NAMALWA (cell line): ENCODE measurements at places on chromosomes 16 and 17.

GRCh38 chr17:11351479-11351878 lies 110.5 kb downstream of the SHISA6 start:
- DNase-seq, result no peak

- DNase-seq, result no peak
These were observed 29.1 kb downstream of the HS3ST3A1 start for GRCh38 chr17:13572581-13572980.

DNA sequence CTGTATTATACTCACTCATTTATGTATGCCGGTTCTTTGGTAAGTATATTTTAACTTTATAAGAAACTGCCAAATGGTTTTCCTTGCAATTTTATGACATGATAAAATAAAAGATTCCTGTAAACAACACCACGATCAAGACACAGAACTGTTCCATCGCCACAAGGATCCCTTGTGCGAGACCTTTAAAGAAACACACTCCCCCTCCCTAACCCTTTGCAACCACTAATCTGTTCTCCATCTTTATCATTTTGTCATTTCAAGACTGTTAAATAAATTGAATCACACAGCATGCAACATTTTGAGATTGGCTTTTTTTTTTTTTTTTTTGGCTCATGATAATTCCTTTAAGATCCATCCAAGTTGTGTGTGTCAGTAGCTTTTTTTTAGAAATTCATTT lies 6.0 kb downstream of the ADGRG5 start:
- DNase-seq, result no peak

GRCh38 chr17:41631898-41632285 lies 7.5 kb upstream of the KRT17 start:
- no peak for DNase-seq

GRCh38 chr16:51305337-51305736 lies 154.3 kb upstream of the SALL1 start:
- DNase-seq, result no peak

DNA sequence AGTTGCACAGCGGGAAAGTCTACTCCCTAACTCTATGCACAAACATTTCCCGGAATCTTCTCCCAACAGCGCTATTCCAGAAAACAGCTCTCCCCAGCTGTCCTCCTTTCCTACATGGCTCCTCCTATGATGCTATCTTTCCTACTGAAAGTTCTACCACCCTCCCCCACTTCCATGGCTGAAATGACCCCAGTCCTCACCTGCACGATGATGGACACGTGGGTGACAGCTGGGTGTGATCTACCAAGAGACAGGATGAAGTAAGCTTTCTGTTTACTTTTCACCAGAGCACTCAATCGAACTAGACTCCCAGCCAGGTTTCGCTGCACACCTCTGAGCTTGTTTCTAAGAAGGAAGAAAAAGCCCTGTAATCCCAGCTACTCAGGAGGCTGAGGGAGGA lies 10.7 kb downstream of the CTC1 start:
- DNase-seq, result no peak

- no peak for DNase-seq
These were observed 32.2 kb downstream of the NAGPA start for GRCh38 chr16:5001571-5001970.

GRCh38 chr17:704111-704864 lies 10.4 kb downstream of the VPS53 start:
- DNase-seq, result no peak

GRCh38 chr17:4463818-4464476 lies 30.2 kb downstream of the SPNS3 start:
- no peak for DNase-seq

GRCh38 chr16:17134586-17134985 lies 336.2 kb downstream of the XYLT1 start:
- DNase-seq, result no peak

DNA sequence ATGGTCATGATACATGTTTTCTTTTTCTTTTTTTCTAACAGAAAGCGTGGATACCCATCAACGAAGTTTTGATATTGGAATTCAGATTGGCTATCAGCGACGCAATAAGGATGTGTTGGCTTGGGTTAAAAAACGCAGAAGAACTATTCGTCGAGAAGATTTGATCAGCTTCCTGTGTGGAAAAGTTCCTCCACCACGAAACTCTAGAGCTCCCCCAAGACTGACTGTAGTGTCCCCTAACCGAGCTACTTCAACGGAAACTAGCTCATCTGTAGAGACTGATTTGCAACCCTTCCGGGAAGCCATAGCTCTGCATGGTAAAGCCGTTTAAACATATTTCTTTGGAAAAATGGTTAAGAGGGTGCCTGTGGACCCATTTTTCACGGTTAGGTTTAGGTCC lies 11.5 kb downstream of the HAPSTR1 start:
- DNase-seq, result no peak

DNA sequence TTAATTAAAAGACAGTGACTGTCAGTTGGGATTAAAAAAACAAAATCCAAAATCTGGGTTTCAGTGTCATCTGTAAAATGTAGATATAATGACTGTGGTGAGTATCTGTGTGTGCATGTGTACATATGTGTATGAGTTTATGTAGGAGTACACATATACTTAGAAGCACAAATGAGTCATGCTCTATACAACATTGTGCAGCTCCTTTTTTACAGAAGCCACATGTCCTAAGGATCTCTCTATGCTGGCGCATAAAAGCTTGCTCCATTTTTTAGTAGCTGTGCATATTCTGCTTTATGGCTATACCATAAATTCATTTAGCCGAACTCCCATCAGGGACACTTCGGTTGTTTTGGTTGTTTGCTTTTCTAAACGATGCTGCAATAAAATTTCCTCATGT lies 125.2 kb upstream of the EEF2KMT start:
- no peak for DNase-seq

DNA sequence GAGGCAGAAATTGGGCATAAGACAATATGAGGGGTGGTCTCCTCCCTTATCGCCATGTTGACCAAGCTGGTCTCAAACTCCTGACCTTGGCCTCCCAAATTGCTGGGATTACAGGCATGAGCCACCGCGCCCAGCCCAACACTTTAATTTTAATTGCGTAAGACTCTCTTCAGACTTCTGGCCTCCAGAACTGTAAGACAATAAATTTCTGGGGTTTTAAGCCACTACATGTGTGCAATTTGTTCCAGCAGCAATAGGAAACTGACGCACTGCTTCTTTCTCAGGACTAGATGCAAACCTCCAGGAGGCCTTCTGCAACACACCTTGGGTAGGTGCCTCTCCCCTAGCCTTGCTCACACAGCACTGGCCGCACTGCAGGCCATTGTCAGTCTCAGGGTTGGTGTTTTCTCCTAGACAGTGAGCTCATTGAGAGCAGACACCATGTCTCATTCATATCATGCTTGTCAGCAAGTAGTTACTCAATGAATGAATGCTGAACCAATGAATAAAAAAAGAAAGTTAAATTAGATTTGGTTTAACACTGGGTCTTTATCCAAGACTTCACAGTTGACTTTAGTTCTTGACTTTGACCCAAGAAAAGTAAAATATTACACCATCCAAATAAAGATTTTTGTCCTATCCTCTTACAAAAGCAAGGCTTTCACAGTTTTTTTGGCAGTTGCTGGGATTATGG lies 5.5 kb upstream of the ACSF2 start:
- DNase-seq, result no peak

GRCh38 chr16:49620158-49620868 lies 235.6 kb downstream of the ZNF423 start:
- no peak for DNase-seq

GRCh38 chr17:79792341-79792871 lies 4.5 kb downstream of the CBX8 start:
- DNase-seq, result no peak

DNA sequence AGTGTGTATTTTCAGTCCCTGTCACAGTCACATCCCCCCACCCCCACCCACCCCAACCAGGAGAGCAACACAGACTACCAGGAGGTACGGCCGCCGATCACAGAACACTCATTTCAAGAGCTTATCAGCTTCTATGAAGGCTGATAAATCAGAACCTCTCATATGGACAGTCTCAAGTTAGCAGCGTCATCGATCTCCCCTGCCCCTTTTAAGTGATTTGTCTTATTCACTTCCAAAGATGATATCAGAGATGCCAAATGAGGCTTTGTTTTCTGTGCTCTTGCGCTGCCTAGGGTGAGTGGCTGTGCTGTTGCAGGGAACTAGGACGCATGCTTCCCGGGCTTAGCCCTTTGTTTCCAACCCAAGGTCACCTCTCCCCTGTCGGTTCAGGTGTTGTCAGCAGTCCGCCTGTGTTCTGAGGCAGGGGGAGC lies 26.8 kb upstream of the PMFBP1 start:
- DNase-seq, result no peak

- DNase-seq, result no peak
These were observed 1.8 kb downstream of the HOXB7 start for GRCh38 chr17:48609033-48609432.

DNA sequence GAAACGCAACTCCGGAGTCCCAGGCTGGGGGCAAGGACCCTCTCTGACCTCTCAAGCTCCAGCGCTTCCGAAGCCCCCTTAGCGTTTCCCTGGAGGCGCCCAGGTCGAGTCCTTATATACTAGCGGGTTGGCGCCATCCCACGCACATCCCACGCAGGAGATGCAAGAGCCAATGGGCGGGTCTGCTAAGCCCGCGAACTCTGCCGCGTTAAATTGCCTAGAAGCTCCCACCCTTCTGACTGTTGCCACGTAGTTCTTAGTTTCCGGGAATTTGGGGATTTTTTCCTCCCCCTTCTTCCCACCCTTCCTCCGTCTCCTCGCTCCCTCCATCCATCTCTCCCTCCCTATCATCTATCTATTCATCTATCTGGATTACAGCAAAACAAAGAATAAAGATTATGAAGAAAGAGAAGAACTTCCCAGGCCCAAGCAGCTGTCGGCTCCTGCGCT lies at the start of gene SLFN11:
Gene SLFN11 (minus strand): TSS at position 88 of the 450 bp plus-strand sequence. CDS start 9,814 bp downstream, outside the sequence.
- peak; percentile 88 for DNase-seq

DNA sequence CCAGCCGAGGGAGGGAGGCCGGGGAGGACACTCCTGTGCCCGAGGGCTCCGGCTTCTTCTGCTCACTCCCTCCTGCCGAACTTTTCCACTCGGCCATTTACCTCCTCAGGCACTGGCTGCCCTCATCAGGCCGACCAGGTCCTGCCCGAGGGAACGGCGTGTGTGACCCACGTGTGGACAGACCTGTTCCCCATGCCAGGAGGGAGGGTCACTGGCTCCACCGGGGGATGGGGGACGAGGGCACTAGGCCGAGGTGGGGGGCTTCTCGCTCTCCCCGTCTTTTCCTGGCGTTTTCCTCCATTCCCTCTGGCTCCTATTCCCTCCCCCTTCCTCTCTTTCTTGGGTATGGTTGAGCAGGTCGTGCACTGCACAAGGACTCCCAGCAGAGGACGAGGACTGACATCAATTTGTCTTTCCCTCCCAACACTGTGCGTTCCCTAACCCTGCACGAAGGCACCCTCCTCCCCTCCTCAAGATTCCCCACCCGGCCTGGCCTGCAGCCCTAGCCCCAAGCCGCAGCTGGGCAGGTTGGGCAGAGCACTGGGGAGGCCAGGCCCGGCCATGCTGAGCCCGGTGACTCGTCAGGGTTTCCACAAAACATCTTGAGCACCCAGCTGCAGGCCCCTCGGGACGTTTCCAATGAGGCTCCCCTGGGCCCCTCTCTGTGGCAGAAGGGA lies 3.2 kb upstream of the IL17C start:
- DNase-seq, result peak; percentile 62

DNA sequence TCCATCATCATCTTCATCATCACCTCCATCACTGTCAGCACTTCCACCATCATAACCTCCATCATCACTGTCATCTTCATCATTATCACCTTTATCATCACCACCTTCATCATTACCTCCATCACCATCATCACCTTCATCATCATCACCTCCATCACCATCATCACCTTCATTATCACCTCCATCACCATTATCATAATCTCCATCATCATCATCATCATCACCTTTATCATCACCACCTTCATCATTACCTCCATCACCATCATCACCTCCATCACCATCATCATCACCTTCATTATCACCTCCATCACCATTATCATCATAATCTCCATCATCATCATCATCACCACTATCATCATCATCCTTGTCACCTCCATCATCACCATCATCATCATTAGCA lies 309.7 kb downstream of the HAPSTR1 start:
- DNase-seq, result no peak

DNA sequence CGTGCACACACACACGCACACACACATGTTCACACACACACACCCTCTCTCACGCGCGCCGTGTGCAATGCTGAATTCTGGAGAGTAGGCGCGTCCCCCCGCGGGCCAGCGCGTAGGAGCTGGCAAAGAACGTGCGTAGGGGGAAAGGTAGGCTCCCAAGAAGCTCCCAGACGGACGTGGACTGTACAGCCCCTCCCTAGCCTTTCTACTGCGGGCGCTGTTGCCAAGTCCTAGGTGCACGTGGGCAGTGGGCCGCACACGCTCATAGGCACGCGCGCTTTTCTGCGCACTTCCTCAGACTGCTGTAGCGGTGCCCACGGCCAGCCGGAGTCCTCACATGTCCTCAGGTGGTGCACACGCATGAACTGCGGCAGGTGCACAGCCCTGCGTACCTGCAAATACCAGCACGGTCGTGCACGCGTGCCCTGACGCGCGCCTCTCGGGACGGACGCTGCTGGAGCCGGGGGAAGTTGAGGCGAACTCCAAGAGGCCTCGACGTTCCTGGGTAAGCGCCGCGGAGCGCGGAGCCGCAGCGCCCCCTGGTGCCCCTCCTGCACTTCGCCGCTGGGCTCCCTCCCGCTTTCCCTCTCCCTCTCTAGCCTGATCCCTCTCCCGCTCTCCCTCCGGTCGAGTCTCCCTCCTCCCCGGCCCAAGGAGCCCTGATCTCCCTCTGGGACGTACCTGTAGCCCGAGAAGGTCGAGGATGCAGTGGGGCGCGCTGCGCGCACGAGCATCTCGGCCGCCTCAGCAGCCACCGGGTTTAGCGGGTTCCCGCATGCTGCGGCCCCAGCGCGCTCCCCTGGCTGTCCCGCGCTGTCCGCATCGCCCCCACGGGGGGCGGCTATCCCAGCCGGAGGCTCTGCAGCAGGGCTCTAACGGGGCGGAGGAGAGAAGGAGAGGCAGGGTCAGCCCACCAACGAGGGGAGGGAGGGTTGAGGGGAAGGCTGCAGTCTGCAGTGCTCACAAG lies 749 bp downstream of the GRIN2A start:
- no peak for DNase-seq

GRCh38 chr16:87314990-87315420 lies 2.2 kb downstream of the C16orf95 start:
- no peak for DNase-seq

DNA sequence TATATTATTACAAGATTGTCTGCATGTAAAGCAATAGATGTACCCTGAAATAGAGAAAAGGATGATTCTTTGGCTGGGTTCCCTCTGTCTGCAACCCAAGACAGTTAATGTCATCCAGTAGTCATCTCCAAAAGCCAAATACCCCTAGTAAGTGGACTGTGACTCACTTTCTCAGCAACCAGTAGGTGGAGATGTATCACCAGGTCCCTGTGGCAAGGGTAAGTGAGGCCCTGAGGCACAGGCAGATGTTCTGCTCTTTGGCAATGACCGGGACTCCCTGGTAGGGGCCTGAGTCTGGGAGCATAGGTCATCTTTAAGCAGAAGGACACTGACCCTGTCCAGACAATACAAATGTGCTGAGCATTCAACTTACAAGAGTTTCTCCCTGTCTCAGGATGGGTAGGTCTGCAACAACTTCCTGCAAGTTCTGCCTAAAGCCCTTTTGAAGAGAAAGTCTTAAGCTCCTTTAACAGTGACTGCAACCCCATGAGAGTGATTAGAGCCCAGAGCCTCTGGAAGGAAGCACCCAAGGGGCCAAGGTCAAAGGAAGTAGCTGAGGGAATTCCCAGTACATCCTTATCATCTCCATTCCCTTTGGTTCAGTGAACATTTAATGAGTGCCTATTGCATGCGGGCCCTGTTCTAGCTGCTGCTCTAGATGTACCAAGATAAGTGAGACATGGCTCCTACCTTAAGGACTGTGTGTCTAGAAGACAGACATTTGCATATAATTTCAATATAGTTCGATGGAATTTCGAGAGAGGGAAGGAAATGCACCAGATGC lies 31.9 kb downstream of the PMP22 start:
- DNase-seq, result peak; percentile 2
